ENCODE measurements at places on chromosomes 6 and 20. TPM values are rescaled to one million over a fixed set of nuclear protein-coding genes. Genes with fewer than 3 reads are reported as not detected.

DNA sequence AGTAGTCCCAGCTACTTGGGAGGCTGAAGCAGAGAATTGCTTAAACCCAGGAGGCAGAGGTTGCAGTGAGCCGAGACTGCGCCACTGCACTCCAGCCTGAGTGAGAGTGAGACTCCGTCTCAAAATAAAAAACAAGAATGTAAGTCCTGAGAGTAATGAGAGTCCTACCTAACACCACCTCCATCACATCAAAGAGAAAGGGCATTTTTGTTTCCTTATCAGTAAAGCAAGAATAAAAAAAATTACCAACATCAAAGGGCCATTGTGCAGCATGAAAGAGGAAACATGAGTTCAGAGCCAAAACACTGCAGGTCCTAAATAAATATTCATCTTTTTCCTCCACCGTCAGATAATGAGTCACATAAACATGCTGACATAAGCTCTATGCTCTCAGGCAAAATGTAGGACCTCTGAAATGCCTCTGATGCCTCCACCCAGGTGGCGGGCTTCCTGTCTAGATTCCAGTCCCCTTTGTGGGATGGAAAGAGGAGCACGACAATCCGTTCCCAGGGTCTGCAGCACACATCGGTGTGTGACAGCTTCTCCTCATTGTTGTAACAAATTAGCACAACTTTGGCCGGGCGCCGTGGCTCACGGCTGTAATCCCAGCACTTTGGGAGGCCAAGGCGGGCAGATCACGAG, 7.2 kb downstream of the ATP9A start:
- DNase-seq = no peak

GRCh38 chr6:112557435-112557834, 210.3 kb downstream of the RFPL4B start:
- DNase-seq = no peak

DNA sequence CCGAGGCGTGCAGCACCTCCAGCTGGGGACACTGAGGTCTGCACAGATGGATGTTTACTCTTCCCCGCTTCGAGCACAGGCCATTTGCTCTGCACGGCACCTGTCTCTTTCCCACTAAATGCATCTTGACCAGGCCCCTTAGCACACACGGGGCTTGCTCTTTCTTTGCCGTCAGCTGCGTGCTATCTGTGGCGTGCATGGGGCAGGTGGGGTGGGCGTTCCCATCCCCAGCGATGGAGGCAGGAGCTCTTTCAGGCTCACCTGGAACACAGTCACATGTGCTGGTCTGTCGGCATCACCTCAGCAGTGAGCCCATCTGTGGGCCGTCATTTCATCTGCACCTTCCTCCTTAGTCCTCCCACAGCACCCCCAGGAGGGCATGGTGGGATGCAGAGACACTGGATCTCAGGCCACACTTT, 35.1 kb downstream of the RBM38 start:
- DNase-seq = no peak

The CD40 gene
- total RNA-seq = 27.6 TPM

The PPIL6 gene
- total RNA-seq = 4.5 TPM
